ENCODE measurements at places on chromosomes 3 and 15.

DNA sequence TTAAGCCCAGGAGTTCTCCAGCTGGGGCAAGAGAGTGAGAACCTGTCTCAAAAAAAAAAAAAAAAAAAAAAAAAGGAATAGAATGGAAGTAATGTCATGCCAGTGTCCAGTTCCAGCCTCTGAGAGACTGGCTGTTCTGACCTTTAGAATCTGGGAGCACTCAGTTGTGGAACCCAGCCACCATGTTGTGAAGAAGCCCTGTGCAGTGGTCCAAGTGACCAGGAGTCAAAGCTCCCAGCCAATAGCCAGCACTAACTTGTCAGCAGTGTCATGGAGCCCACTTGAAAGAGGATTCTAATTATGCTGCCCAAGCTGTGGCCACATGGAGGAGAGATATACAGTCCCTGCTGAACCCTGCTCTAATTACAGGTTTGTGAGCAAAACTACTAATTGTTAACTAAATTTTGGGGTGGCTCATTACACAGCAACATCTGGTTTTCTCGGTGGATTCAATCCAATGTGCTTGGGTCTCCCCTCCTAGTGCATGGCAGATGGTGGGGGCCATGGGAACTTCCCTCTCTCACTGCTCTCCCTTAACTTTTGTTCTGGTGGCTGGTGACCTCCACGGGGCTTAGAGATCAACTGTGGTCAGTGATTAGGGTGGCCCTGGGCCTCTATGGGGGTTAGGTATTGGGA is 55.5 kb downstream of the CLEC3B start:
- DNase-seq, result no peak

- no peak for DNase-seq
Measured at GRCh38 chr3:150104564-150104963, 133.9 kb upstream of the PFN2 start.

DNA sequence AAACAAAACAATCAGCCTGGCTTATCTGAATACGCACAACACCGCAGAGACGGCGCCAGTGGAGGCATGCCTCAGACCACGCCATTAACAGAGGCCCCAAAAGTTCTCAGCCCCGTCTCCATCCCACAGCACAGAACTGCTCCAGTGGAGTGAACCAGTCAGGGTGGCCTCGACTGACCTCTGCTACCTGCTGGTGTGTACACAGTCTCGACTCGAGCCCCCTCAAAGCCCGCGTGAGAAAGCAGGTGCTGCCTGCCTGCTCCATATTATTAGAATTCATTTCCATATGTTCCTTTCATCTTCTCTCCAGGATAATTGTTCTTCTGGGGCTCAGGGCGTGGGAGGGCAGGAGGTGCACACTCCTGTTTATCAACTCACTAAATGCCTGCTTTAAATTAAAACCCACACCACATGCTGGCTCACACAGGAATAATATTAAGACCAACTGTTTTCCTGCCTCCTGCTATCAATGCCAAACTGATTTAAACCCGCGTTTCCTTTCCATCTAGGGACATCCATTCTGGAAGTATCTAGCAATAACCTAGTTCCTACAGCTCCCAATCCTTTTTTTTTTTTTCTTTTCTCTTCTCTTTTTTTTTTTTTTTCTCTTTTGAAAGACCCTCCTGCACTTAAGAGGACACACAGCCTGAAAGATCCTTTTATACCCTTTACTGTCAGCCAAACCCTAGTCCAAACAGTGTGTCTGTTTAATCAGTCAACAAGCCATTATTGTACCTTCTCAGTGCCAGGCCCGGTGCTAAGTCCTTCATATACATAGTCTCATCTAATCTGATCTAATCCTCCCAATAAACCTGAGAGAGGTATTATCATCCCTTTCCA is 101.2 kb downstream of the TLE3 start:
- DNase-seq, result no peak

DNA sequence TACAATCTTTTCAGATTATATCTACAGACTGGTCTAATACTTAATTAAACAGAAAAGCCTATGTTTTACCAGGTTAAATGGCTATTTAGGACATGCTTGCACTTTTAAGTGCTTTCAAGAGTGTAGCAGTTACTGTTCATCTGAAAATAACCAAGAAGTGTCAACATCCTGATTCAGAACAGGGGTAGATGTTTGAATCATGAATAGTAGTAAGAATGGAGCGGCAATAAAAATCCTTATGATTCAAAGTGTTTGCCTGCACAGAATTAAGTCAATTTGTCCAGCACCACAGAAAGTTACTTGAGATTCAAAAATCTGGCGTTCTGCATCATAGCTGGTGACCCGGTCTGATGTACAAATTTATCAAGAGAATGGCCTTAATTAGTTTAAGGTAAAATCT is 48.3 kb downstream of the GREM1 start:
- no peak for DNase-seq

DNA sequence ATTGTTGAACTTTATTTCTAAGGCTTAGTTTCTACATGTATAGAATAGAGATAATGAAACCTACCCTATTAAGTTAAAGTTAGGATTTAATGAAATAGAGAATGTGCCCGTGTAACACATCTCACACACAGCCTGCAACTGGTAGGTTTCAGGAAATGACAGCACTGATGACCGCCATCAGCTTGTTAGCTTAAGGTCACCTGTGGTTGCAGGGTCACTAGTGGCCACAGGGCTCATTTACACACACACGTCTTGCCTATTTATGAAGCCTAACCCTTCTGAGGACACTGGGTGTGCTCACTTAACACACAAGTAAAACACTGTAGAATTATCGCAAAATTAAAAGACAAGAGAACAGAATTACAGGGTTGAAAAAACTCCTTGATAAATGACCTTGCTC is 20.1 kb downstream of the CHRM5 start:
- DNase-seq, result no peak

DNA sequence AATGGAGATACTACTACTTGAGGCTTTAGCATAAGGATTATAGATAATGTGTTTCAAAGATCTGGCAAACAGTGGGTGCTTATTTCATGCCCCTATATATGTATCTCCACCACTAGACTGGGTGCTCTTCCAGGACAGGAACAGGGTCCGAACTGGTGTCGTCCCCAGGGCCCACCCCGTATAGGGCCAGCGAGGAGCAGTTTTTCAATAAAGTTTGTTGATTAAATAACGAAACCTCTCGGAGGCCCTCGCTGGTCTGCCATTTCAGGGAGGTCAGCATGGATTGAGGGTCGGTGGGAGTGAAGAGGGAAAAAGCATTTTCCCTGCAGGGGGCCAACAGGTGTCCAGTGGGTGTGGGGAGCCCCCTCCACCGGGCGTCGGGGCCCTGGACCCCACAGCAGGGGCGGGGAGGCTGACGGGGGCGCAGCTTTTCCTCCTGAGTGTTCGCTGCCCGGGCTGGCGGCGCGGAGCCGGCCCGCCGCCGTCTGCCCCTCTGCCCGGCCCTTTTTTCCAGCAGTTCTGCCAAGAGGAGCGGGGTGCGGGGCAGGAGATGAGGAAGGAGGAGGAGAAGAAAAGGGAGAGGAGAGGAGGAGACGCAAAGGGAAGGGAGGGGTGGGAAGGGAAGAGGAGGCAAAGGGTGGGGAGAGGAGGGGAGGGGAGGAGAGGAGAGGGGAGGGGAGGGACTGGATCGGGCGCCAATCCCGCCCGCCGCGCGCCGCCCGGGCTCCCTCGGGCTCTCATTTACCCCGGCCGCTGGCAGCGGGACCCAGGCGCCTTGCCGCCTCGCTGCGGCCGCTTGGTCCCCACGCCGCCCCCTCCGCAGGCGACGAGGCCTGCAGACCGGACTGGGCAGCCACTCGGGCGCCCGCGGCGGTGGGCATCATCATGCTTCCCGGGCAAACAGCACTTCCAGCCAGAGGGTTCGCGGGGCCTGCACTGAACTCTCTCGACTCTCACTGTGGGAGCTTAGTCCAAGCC is 66.3 kb downstream of the ISG20 start:
- no peak for DNase-seq

DNA sequence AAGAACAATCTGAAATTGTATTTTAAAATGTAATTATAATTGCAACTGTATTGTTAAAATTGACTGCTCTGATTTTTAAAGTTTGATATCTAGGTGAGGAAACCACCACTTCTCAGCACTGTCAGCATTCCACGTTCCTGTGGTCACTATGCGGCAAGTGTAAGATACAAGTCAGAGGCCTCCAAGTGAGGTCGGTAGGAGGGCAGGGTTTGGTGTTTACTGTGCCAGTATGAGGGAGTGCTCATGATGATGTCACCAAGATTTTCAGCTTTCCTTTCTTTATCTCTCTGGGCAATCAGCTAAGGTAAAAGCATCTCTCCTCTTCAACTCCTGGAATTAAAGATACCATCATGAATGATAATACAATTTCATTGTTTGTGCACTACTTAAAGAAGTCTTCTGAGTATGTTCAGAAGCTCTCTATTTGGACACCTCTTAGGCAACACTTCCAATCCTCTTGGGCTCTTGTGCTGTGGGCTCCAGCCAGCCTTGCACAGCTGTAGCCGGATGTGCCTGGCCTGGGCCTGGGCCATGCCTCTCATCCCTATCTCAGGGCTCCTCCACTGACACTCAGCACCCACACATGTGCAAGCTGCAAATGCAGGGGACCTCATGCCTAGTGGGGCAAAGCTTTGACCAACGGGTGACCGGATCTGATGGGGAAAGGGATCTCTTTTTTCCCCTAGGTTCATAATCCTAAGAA is 42.9 kb downstream of the CCR3 start:
- peak; percentile 13 for DNase-seq

- DNase-seq, result no peak
Measured at GRCh38 chr15:53716909-53717876, 42.3 kb downstream of the WDR72 start.

- no peak for DNase-seq
Measured at GRCh38 chr3:53495520-53496391, 1.3 kb downstream of the CACNA1D start.

DNA sequence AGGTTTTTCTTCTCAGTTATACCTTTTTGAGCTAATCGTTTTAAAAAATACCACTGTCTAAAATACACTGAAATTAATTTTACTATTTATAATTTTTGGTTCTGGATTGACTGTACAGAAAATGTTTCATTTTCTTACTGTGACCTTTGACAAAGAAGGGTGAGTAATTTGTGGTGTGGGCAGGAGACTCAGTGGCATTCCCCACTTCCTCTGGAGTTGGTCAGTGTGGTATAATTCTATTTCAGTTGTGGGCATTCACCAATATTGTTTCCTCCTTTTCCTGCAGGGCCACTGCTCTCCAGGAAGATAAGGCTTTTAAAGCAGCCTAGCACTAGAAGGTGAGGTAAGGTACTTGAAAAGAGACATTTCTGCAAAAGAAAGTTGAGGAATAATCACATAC is 6.5 kb downstream of the DAG1 start:
- DNase-seq, result no peak
